ENCODE measurements at places on chromosomes 3 and 15.
A peak's percentile ranks its signal among the peaks of the same experiment; 100 is the strongest.

GRCh38 chr3:178966299-178967176 is 105.1 kb downstream of the ZMAT3 start:
- no peak for DNase-seq

GRCh38 chr3:110905121-110905520 is 166.5 kb upstream of the NECTIN3 start:
- DNase-seq = no peak

GRCh38 chr3:45362758-45363157 is 25.6 kb upstream of the LARS2 start:
- no peak for DNase-seq

- DNase-seq = no peak
Measured at GRCh38 chr3:190024912-190025311, 95.8 kb downstream of the P3H2 start.

DNA sequence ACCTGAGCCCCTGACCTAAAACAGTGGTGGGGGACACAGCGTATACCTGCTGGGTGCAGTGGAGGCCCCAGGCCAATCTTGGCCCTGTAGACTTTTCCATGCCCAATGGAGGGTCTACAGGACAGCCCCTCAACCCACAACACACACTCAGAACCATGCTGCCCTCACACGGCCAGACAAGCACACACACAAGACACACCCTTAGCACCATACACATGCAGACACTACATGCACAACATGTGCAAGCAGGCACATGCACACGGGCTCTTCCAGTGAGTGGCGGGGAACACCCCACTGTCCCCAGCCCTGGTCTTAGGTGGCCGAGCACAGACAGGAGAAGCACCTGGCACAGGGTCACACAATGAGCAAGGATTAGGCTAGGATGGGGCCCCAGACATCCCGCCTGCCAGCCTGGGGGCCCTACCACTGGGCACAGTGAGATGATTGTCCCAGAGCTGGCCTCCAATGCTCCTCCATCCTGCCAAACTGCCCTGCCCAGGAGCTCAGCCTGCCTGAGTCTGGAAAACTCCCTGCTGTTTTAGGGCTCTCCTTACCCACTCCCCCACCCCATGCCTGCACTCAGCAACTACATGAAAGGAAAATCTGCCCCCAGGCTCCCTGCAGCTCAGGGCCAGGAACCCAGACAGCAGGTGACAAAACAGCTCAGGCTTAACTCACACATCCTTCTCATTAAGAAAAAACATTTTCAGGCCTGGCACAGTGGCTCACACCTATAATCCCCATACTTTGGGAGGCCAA is 15.8 kb downstream of the IQSEC1 start:
- no peak for DNase-seq

GRCh38 chr15:61724251-61724939 is 335.9 kb downstream of the VPS13C start:
- no peak for DNase-seq

DNA sequence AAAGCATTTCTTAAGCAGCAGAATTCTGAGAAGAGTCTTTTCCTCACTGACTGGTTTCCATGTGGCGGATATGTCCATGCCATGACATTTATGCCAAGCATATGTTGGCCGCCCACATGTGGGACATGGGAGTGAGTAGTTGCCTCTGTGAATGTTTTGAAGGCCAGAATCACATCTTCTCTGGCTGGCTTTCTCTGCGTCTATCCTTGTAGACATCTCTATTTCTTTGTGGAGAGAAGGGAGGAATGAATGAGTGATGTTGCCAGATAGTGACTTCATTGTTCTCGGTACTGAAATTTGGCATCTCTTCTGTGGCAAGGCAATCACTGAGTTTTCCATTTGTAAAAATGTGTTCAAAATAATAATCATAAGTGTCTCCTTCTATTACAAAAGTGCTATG is 316.0 kb downstream of the CLSTN2 start:
- DNase-seq = no peak

GRCh38 chr3:65545429-65545828 is 493.3 kb downstream of the MAGI1 start:
- DNase-seq = no peak

- no peak for DNase-seq
Measured at GRCh38 chr3:95343767-95344166, 1280.9 kb downstream of the NSUN3 start.

- no peak for DNase-seq
Measured at GRCh38 chr3:10867384-10867783, 51.4 kb downstream of the SLC6A11 start.

- DNase-seq = peak; percentile 18
Measured at GRCh38 chr15:77409259-77410156, 10.4 kb downstream of the PEAK1 start.

GRCh38 chr3:187014417-187014864 is 84.1 kb downstream of the ST6GAL1 start:
- DNase-seq = no peak
